Endothelial cell of umbilical vein (primary cell): ENCODE measurements at places on chromosomes 16 and 17. TPM values are rescaled to one million over a fixed set of nuclear protein-coding genes. Genes with fewer than 3 reads are reported as not detected.

Gene MRPS23
- total RNA-seq = 40.7 and 46.2 TPM in 2 replicates

Gene SULT1A4
- total RNA-seq = 8.8 and 10.8 TPM in 2 replicates

Gene TP53TG3
- total RNA-seq = not detected in 2 replicates

Gene PDILT
- total RNA-seq = not detected in 2 replicates

Gene MILR1
- 1.2 and 1.6 TPM in 2 replicates for total RNA-seq

Gene EIF1
- 814 and 839 TPM in 2 replicates for total RNA-seq

Gene SPPL2C
- total RNA-seq = not detected in 2 replicates

Gene NPEPPS
- 102 and 110 TPM in 2 replicates for total RNA-seq

Gene KRTAP16-1
- not detected in 2 replicates for total RNA-seq

Gene HSF4
- total RNA-seq = 4.7 and 5.5 TPM in 2 replicates

Gene CCDC154
- 0.25 and 0.75 TPM in 2 replicates for total RNA-seq

Gene DDX42
- total RNA-seq = 111 and 124 TPM in 2 replicates

Gene DNAH9
- total RNA-seq = not detected in 2 replicates

Gene PRAC1
- total RNA-seq = not detected in 2 replicates

Gene CD300E
- not detected in 2 replicates for total RNA-seq

Gene OMG
- total RNA-seq = not detected in 2 replicates

Gene SLC7A5
- total RNA-seq = 29.2 and 30.7 TPM in 2 replicates
